ENCODE measurements at places on chromosomes 3 and 15.

DNA sequence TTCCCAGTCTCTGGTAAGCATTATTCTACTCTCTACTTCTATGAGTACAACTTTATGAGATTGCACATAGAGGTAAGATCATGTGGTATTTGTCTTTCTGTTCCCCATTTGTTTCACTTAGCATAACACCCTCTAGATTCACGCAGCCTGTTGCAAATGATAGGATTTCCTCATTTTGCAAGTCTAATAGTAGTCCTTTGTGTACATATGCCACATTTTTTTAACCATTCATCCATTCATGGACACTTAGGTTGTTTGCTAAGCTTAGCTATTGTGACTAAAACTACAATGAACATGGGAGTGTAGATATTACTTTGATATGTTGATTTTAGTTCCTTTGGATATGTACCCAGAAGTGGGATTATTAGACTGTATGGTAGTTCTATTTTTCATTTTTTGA, 717.9 kb upstream of the ALCAM start:
- DNase-seq: no peak

DNA sequence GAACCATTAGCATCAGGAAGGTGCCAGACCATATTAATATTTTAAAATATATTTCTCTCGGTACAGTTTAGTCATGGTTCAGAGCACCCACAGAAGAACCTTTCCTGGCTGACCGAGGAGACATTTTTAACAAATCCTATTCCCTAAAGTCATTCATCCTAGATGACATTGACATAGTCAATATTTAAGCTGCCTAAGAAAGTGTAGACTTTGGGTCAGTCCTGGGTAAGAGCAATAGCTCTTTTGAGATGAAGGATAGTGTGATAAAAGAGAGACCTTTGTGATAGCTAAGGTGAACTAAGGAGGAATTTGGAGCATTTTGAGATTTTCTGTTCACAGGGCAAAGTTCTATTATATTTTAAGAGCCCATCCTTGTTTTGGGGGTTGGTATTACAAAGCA, 47.5 kb downstream of the ZNF609 start:
- DNase-seq: no peak

DNA sequence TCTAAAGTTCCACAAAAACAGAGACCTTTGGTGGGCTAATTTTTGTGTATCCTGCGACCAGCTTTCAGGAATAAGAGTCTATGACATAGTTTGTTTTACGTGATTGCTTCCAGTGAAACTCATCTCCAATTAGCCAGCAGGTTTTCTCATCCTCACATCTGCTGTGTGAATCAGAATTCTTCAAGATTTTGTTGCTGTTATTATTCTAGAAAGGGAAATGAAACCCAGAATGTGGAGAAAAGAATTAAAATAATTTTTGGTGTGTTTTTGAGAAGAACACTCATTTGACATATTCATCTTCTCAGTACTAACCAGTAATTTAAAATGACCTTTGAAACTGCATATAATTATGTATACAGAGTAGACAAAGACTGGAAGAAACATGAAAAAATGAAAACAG, 175.9 kb downstream of the USP13 start:
- DNase-seq: no peak

DNA sequence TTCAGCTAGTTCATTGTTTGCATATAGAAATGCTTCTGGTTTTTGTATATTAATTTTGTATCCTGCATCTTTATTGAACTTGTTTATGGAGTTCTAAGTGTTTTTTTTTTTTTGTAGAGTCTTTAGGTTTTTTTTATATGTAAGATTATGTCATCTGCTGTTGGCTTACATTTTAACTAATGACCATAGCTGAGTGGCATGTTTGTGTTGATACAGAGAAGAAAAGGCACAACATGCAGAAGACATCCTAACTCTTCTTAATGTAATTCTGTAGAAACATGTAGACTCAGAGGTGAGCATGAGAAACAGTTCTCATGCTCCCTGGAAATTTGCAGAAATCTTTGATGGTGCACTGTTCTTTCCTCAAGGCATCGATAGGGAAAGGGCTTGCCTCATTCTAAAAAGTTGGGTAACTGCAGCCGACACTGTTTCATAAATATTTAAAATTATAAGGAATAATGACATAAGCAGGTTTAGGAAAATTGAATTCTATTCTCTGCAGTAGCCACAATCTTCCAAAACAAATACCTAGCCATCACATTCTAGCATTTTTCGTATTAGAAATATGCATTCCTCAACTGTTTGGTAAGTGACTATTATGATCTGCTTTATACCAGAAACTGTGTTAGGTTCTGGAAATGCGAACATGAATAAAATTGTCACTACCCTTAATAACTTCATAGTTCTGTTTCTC, 499.6 kb upstream of the KCNMB2 start:
- no peak for DNase-seq

GRCh38 chr3:149247929-149248691, 26.5 kb upstream of the CP start:
- DNase-seq: peak; percentile 65

- DNase-seq: no peak
Observed at GRCh38 chr3:156837115-156837514, 11.0 kb downstream of the LEKR1 start.

DNA sequence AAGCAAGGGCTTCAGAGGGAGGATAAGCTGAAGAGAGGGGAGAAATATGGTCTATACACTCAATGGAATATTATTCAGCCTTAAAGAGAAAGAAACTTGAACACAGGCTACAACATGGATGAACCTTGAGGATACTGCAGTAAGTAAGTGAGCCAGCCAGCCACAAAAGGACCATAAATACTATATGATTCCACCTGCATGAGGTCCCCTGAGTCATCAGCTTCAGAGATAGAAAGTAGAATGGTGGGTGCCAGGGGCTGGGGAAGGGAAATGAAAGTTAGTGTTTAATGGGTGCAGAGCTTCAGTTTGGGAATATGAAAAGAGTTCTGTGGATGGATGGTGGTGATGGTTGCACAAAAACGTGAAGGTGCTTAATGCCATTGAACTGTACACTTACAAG, 68.4 kb upstream of the SEC13 start:
- DNase-seq: peak; percentile 16

GRCh38 chr15:31077181-31077580, 24.3 kb downstream of the TRPM1 start:
- DNase-seq: no peak

GRCh38 chr15:61116825-61117224, 112.3 kb downstream of the RORA start:
- no peak for DNase-seq

GRCh38 chr3:172173316-172174254, 134.2 kb downstream of the FNDC3B start:
- DNase-seq: no peak

DNA sequence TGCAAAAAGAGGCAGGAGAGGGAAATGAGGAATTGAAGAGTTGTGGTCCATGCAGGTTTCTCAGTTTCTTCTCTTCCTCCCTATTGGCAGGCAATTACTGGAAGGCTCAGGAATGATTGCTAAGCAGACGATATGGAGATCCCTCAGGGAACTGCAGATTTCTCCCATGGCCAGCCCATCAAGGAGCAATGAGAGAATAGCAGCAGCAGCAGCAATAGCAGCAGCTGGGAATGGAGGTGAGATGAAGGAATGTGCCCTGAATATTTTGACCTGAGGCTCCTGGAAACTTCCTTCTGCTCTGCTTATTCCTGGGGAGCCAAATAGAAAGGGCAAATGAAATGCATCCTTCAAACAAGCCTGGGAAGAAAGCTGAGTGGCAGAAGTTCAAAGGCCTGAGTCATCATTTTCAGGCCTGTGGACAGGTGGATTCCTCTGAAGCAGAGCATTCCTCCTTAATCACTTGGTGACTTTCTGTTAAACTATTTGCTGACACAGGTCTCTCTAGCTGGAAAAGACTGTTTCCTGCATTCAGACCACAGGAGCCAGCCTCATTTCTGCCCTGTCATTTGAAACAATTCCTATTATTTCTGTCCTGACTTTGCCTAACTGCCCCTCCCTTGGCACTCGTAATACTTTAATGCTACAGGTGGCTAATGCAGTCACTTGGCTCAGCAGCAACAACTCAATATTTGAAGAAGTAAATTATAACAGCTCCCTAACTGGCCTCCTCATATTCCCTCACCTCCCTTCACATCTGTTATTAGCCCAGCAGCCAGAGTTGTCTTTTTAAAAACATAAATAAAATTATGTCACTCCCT, 146.9 kb upstream of the GADL1 start:
- DNase-seq: peak; percentile 5

GRCh38 chr3:13125092-13126015, 52.1 kb upstream of the IQSEC1 start:
- no peak for DNase-seq
